ENCODE measurements at places on chromosomes 6 and 20.

DNA sequence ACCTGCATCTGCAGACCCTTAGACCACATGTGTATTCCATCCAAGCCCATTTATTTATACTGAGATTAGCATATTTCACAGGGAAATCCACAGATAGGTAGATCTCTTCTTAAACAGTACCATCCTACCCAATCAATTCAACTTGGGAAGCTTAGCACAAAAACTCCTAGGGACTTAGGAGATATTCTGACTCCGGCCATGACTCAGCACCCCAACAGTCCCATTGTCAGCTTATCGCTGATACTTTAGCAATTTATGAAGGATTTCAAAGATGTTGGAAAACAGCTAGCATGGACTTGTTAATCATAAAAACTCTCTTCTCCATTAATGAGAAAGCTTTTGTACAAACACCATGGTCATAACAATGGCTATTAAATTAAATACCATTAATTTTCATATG, 236.2 kb upstream of the PREP start:
- no peak for DNase-seq

DNA sequence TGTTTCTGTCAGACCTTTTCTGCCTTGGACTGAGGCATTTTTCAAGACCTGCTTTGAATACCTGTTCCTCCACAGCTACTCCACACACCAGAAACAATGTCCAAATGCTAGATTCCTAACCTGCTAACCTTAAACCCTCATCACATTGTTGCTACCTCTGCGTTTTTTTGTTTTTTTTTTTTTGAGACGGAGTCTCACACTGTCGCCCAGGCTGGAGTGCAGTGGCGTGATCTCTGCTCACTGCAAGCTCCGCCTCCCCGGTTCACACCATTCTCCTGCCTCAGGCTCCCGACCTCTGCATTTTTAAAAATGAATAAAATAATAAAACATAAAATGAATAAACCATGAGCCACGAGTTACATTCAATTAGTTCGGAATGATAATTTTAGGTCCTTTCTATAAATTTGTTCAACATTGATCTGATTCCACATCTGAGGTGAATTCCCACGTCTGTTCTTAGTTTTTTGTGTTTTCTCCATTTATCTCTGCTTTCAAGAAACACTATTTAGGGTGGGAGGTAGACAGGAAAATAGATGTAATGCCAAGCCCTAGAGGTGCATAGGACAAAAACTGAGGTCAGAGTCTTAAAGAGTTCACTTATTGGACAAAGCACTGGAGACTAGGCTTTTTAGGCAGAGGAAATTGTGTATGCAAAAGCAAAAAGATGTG, 1.3 kb downstream of the C6orf89 start:
- DNase-seq = no peak

DNA sequence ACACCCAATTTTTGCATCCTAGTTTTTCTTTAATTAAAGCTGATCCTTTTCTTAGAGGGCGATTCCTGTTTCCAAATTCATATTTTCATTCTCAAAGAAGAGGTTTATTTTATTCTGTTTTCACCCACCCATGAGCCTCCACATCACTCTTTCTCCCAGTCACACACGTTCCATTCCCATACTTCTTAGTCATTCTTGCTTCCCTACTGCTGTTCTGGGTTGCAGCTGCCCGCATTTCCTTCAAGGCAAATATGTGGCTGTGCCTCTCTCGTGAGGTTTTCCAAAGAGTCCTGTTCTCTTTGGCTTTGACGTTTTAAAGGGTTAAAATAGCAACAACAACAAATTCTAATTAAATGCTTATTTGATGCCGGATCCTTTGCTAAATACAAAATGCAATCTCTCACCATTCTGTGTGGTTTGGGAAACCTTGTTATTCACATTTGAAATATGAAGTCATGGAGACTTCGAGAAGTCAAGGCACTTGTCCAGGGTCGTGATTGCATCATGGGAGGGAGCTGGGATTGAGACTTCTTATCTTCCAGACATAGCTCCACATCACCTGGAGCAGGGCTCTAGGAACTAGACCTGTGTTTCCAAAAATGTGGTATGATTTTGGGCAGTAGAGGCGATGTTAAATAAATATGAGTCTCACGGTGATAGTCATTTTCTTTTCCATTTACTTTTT, 126.6 kb downstream of the DOK5 start:
- DNase-seq = no peak

GRCh38 chr20:14824996-14825395, 487.6 kb upstream of the FLRT3 start:
- DNase-seq = no peak

DNA sequence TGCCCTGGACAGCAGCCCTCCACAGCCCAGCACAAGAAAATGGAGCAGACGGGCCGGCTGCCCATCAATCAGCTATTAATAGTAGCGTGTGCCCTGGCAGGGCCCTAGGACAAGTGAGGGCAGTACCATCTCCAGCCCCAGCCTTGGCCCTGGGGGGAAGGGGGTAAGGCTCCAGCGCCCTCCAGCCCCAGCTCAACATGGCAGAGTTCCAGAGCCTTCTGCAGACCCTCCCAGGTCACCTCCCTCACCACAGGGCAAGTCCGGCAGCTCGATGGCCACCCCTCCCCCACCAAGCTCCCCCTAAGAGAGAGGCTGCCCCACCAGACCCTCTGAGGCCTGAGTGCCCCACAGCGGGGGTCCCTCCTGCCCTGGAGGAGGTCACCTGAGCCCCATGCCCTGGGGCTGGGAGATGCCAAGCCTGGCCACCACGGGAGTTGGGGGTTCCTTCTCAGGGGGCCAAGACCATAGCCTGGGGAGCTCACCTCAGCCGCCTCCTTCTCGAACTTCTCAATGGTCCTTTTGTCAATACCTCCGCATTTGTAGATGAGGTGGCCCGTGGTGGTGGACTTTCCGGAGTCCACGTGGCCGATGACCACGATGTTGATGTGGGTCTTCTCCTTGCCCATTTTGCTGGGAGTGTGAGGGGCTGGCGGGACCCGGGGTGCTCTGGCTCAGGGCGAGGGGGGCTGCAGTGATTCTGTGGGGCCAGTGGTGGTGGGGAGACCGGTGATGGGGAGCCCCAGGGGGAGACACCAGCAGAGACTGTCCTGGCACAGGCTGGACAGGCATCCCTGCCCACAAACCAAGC, 1.5 kb downstream of the EEF1A2 start:
- no peak for DNase-seq

- DNase-seq = no peak
These were observed 23.7 kb upstream of the HLA-DQA1 start for GRCh38 chr6:32613475-32613874.

- DNase-seq = no peak
These were observed 43.4 kb downstream of the LYRM4 start for GRCh38 chr6:5217356-5217755.

DNA sequence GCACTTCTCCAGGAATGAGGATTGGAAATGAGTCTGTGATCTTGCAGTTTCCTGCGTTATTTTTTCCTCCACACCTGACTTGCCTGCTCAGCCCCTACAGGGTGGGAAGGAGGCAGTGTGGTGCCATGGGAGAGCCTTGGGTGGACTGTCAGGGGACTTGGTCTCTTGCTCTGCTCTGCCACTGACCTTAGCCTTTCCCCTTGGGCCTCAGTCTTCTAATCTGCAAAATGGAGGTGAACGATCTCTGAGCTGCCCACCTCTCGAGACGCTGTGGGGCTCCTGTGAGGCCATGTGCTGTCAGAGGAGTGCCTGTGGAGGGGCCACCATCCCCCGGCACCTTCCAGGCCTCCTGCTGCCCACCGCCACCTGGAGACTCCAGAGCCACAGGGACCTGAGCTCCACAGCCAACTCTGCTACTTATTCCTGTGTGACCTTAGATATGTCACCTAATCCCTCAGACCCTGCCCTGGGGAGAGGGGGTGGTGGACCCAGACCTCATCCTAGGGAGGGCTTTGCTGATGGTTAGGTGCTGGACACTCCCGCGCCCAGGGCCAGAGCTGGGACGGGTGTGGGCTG, 45.8 kb upstream of the MLN start:
- no peak for DNase-seq

DNA sequence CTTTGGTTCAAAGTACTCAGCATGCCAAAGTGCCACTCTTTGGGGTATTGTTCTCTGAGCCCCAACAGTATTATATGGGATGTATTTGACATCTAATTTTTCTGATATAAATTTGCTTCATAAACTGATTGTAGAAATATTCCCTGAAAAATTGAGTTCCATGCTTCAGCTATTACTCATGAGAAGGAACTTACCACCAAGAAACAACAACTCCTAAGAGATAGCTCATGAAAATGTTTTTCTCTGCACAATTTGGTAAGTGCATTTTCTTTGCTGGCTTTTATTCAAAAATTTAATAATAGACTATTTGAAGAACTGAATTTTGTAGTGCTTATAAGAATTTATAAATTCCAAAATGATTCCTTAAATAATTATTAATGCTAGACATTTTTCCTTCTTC, 12.8 kb upstream of the TPD52L1 start:
- DNase-seq = no peak

DNA sequence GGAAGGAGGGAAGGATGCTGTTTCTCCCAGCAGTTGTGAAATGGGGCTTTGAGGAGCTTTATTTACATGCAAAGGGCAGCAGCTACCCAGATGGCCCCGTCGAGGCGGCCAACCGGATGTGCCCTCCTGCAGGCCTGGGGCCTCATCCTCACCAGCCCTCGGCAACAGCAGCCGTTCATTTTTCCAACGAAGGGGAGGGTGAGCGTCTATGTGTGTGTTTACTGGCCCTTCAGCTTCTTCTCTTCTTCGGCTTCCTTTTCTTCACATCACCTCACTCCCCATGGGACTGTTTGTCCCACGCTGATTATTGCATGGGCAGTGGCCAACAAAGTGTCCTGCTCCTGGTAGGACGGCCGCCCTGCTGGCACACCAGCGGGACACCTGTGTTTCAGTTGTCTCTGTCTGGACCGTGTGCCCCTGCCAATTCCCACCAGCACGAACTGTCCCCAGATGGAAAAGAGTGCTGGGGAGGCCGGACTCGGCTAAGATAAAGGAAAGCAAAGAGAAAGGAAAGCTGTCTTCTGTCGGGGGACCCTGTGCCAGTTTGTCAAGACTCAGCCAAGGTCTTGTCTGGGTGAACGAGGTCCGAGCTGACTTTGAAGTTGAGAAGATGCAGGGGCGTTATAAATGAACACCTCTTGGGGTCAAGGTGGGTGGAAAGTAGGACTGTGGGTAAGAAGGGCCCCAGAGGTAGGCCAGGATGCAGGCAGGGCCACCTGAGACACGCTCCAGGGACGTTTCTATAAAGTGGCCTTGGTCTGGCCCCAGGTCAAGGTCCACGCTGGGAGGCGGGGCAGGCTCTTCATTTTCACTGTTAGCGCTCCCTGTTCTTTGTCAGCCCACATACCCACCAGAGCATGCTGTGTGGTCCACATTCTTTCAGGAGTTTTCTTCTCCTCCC, 57.0 kb downstream of the FAM50B start:
- no peak for DNase-seq

- no peak for DNase-seq
These were observed 6.5 kb upstream of the SCRT2 start for GRCh38 chr20:682123-682522.

GRCh38 chr20:41877911-41878310, 259.7 kb upstream of the CHD6 start:
- DNase-seq = no peak

GRCh38 chr20:36461600-36462439, 79.5 kb upstream of the MYL9 start:
- no peak for DNase-seq

GRCh38 chr20:46789339-46790028, 80.0 kb downstream of the SLC2A10 start:
- DNase-seq = no peak

- DNase-seq = peak; percentile 29
These were observed 57.2 kb upstream of the MTRF1L start for GRCh38 chr6:153059757-153060156.

DNA sequence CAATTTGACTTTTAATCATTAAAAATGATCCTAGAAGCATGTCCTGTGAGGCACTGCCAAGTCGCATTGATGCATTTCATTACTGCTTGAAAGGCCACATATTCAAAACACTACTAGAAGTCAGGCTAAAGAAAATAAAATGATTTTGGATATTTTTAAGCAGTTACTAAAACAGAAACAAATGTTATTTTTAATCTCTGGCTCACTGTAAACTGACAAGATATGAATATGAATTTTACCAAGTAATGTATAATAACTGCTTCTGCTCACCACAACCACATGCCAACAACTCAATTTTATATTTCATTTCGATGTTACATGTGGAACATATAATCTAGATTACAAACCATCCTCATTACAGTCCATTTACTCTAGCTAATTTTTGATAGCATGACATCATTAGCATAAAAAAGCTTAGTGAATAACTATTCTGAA, 90.6 kb downstream of the ATXN1 start:
- DNase-seq = no peak

GRCh38 chr6:4270776-4271175, 135.4 kb upstream of the ECI2 start:
- no peak for DNase-seq

- no peak for DNase-seq
These were observed 257.6 kb upstream of the POU3F2 start for GRCh38 chr6:98576791-98577190.

- no peak for DNase-seq
These were observed 116.8 kb downstream of the PSMB1 start for GRCh38 chr6:170436209-170436809.

DNA sequence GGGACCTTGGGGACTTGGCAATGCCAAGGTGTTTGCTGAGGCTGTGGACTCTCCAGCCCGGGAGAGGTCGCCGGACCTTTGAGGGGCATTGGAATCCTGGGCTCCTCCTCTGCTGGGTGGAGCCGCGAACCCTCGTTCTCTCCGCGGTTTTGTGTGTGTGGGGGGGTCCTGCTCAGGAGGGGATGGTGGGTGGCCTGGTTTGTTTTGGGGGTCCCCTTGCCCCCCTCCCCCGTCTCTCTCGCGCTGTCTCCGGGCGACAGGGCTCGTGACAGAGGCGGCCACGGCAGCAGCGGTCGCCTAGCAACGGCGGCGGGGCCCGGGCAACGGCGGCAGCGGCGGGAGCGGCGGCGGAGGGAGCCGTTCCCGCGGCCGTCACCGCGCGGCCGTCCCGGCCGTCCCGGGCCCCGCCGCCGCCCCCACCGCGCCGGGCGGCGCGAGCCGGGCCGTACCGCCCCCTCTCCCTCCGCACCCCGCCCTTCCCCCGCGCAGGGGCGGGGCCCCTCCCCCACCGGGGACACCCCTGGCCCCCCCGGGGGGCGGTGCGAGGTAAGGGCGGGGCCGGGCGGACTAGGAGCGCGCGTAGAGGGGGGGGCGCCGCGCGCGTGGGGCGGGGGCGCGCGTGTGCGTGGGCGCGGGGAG, 7.8 kb downstream of the SYNGAP1 start:
- DNase-seq = no peak

GRCh38 chr6:170108456-170108855, 182.4 kb downstream of the DLL1 start:
- no peak for DNase-seq

- DNase-seq = no peak
These were observed 28.6 kb upstream of the PRELID3B start for GRCh38 chr20:59071216-59071615.
